ENCODE measurements at places on chromosomes 11 and 22.
A peak's percentile ranks its signal among the peaks of the same experiment; 100 is the strongest.

- no peak for DNase-seq
Measured at GRCh38 chr11:12117611-12118010, 7.2 kb downstream of the MICAL2 start.

DNA sequence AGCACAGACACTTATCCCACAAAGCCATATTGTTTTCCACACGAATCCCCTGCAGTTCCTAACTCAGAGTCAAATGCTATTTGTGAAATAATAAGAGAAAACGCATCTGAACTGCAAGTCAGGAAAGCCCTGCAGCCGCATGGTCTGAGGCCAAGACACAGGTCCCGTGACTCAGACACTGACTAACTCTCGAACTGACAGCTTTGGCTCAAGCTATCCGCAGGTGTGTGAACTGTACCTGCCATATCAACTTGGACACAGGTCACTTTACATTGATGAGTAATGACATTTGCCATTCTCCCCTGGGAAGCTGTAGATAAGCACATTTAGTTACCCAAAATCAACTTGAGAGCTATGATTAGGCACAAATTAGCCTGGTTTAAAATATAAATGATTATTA is 34.9 kb upstream of the NFRKB start:
- DNase-seq = no peak

DNA sequence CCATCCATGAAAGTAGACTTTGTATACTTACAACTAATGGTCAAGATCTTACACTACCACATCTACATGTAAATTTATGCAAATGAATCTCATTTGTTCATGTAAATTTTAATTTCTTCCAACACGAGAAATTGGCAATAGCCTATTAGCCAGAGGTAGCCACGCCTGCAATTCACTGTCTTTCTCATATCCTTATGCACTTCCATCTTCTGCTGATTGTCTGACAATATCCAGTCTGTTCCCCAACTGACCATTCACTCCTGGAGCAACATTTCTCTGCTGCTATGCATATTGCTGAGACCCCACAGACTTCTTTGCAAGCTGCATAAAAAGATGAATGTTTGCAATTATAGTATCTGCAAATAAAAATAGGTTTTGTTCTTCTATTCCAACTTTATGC is 2.5 kb downstream of the NNMT start:
- no peak for DNase-seq

DNA sequence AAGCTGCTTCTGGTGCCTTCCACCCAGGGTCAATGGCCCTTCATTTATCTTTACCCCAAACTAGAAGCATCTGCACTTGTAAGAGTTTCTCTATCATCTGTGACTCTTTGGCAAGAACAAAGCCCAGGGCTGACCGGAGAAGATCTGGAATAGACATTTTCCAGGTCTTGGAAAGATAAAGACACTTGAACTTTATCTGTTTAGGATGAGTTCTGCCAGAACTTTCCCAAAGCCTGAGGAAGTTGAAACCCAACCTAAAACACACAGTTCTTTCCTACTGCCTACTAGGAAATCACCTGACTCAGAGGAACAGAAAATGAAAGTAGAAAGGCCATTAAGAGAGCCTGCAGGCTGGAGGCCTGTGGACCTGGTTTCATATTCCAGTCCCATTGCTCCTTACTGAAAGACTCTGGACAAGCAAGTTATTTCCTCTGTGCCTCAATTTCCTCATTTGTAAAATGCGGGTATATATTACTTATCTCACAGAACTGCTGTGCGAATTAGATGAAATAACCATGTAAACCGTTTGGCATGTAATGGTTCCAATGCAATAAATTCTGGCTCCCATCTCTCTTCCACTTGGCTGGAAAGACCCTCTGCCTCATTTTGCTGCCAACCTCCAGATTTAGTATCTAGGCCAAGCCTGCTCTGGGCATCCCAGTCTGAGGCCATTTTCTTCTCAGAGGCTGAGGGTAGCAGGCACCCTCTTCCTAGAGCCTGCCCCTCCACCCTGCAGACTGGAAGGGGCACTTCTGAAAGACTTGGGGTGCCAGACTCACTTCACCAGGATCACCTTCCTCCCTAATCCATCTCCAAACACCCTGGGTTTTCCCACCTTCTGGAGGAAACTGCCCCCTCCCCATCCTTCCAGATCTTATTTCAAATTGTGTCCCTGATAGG is 1.2 kb downstream of the UBE2L6 start:
- no peak for DNase-seq

DNA sequence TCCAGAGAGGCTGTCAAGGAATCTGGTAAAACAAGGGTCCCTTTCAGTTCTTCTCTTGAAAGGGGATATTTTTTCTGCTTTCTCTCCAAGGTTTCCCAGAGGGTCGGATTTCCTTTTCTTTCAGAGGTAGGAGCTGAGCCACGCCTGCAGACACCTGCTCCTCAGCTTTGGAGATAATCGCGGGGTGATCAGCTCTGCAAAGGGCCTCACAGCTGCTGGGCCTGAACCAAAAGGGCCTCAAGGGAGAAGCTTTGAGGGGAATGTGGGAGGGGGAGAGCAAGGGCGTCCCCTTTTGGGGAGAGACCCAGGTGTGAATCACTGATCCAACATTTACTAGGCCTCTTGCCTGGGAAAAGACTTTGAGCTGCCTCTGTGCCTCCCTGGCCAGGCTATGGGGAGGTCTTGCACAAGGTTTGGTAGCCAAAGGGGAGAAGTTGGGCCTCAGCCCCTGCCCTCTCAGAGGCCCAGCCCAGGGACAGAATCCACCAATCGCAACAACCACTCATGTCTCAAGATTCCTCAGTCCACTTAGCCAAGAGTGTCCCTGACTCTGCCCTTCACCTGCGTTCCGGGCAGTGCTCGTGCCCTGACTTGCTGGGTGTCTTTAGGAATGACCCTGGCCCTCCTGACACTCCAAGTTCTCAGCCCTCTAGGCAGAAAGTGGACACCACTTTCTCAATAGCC is 14.0 kb upstream of the TP53I11 start:
- no peak for DNase-seq

- DNase-seq = no peak
Measured at GRCh38 chr11:73019996-73020395, 122.1 kb downstream of the FCHSD2 start.

- no peak for DNase-seq
Measured at GRCh38 chr11:8058216-8058615, 22.8 kb upstream of the TUB start.

DNA sequence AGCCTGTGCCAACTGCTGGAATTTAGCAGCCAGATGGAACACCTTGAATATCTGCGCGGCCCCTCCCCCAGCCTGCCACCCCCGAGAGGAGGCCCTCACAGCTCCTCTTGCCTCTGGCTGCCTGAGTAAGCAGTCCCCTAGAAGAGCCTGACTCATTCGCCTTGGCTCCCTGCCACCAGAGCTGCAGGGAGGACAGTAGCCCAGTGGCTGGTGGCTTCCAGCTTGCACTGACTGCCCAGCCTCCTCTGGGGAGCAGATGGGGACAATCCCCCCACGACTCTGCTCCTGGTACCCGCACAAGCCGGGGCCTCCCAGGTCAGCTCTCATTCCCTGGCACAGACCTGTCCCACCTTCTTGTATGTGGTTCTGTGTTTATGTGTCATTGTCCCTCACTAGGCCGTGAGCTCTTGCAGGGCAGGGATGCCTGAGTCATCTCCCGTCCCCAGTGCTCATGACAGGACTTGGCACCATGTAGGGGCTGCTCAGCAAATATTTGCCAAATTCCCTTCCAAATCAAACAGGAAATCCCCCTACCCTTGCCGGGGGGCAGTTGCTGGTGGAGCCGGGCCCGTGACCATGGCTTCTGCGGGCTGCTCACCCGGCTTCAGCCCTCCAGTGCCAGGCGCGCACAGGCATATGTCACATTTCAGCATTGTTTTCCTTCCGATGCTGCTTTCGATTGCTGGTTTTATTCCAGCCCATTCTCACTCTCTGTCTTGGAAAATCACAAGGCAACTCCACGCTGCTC is 43.6 kb downstream of the CACNG2 start:
- peak; percentile 62 for DNase-seq

- DNase-seq = no peak
Measured at GRCh38 chr11:64523456-64524157, 67.4 kb upstream of the SLC22A12 start.

GRCh38 chr11:128963744-128964325 is 21.2 kb upstream of the TP53AIP1 start:
- no peak for DNase-seq

DNA sequence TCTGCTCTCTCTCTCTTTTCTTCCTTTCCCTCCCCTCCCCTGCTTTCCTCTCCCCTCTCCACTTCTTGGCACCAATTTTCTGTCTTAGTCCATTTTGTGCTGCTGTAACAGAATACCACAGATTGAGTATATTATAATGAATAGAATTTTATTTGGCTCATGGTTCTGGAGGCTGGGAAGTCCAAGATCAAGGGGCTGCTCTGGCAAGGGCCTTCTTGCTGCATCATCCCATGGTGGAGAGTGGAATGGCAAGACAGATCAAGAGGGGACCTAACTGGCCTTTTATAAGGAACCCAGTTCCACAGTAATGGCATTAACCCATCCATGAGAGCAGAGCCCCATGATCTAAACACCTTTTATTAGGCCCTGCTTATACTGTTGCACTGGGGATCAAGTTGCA is 44.5 kb downstream of the ST3GAL4 start:
- no peak for DNase-seq

- DNase-seq = no peak
Measured at GRCh38 chr11:114311946-114312345, 15.7 kb downstream of the NNMT start.

GRCh38 chr22:39176143-39176713 is 23.7 kb upstream of the CBX7 start:
- no peak for DNase-seq

DNA sequence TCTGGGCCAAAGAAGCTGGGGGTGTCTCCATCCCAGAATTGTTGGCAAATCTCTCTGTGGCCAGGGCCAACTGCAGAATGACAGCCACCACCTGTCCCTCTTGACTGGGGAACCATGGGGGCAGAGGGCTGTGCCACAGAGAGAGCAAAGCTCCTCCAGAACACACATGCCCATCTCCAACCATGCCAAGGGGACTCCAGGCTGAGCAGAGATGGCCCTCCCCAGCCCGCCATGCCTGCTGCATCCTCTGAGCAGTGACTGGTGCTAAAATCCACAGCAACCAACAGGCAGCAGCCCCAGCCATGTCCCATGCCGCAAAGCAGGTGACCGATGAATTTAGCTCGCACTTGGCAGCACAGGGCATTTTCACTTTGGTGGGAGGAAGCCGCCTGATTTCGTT is 45.0 kb downstream of the LARGE1 start:
- DNase-seq = no peak

GRCh38 chr11:128318856-128319474 is 268.4 kb downstream of the ETS1 start:
- DNase-seq = peak; percentile 67

- no peak for DNase-seq
Measured at GRCh38 chr11:74720596-74721478, 10.4 kb downstream of the CHRDL2 start.

GRCh38 chr11:134939905-134940304 is 527.9 kb upstream of the B3GAT1 start:
- no peak for DNase-seq

DNA sequence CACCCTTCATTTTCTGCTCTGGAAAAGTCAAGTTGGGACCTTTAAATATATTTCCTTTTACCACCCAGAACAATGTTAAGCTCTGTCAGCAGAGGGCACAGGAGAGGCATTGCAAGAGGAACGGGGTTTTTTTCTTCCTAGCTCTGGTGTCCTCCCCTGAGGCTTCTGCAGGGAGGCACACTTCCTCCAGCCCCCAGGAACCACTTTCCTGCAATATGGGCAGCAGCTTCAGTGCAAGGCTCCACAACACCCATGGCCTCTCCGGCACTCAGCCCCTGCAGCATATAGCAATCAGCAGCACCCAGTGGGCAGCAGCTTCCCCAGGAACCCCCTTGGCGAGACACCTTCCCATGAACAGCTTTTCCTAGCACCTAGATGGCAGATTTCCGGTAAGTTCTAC is 101.4 kb downstream of the SYT9 start:
- DNase-seq = no peak

GRCh38 chr11:64007629-64008282 is 21.5 kb downstream of the OTUB1 start:
- DNase-seq = no peak

- DNase-seq = no peak
Measured at GRCh38 chr11:2109541-2110019, 29.6 kb downstream of the IGF2 start.

GRCh38 chr11:31812383-31813381 is 1.6 kb upstream of the PAX6 start:
- no peak for DNase-seq

- no peak for DNase-seq
Measured at GRCh38 chr22:43570531-43571165, 158.8 kb downstream of the MPPED1 start.

DNA sequence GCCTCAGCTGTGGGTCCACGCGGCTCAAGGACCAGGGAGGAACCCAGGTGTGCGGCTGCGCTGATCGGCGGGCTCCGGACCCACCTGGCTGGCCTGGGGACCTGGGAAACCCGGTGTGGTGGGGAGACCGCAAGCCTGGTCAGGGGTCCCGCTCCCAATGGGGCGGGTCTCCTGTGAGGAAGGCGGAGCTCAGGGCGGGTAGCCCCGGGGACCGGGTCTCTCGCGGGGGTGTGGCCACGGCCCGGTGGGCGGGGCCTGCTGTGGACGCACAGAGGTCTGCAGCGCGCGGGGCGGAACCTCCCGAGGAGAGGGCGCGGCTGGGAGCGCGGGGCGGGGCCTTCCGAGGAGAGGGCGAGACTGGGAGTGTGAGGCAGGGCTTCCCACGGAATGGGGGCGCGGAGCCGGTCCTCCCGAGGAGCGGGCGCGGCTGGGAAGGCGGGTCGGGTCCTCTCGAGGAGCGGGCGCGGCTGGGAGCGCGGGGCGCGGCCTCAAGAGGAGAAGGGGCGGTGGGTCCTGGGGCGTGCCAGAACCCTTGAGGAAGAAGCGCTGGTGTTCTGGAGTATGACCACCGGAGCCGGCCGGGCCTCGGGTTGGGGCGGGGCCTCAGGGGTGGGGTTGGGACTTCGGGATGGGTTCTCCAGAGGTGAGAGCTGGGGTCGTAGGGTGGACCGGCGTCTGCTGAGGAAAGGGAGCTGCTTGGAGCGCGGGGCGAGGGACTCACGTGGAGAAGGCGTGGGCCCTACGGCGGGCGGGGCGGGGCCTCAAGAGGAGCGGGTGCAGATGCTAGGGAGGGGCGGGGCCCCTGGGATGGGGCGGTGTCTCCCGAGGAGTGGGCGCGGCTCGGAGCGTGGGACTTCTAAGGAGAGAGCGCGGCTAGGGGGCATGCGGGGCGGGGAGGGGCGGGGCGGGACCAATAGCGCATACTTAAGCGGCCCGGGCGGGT is 20.8 kb downstream of the DGCR6L start:
- peak; percentile 87 for DNase-seq
